ENCODE measurements at places on chromosomes 5 and 9.

DNA sequence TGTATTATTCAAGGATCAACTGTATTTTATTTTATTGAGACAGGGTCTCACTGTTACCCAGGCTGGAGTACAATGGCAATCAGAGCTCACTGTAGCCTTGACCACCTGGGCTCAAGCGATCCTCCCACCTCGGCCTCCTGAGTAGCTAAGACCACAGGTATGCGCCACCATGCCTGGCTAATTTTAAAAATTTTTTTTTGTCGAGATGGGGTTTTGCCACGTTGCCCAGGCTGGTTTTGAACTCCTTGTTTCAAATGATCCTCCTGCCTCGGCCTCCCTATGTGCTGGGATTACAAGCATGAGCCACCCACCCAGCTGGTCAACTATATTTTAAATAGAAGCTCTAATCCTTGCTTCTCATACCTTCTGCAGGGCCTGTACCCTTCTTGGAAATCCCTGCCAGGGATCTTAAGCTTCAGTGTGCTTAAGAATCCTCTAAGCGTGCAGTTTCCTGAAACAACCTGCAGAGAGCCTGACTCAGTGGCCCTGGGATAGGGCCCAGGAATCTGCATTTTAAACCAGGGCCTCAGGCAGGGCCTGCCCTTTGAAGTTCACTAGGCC lies 2.9 kb downstream of the AKNA start:
- DNase-seq: no peak

DNA sequence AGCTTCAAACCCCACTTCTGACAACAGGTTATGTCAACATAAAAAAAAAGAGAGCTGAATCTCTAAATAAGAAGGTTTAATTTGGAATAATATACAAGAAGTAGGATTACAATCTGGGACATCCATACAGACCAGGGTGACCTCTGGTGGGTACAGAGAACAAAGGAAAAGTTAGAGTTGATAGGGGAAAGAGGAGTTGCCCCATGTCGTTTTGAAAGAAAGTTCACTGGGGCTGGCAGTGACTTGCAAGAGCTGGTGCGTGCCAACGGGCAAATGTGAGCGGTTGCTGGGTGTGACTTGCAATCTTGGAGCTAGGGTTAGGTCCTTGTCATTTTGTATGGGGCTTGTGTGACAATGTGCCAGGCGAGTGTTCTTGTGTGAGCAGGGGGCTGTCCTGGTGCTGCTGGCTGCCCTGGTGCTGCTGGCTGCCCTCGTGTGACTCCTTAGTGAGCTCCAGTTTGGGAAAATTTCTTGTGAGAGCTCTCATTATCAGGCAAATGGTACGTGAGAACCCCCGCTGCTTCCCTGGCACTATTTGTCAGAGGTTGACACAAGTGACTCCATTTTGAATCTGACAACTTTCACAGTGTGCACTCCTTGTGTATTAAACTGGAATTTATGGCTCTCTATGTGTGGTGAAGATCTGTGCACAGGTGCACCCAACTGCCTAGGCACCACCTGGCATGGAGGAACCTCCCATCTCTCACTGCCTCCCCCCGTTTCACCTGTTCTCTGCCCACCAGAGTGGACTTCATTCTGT lies 69.8 kb downstream of the UBE2QL1 start:
- no peak for DNase-seq

GRCh38 chr5:180689071-180689694 lies 39.8 kb upstream of the FLT4 start:
- DNase-seq: peak; percentile 64

- no peak for DNase-seq
These were observed 67.6 kb downstream of the LMX1B start for GRCh38 chr9:126681336-126681735.

DNA sequence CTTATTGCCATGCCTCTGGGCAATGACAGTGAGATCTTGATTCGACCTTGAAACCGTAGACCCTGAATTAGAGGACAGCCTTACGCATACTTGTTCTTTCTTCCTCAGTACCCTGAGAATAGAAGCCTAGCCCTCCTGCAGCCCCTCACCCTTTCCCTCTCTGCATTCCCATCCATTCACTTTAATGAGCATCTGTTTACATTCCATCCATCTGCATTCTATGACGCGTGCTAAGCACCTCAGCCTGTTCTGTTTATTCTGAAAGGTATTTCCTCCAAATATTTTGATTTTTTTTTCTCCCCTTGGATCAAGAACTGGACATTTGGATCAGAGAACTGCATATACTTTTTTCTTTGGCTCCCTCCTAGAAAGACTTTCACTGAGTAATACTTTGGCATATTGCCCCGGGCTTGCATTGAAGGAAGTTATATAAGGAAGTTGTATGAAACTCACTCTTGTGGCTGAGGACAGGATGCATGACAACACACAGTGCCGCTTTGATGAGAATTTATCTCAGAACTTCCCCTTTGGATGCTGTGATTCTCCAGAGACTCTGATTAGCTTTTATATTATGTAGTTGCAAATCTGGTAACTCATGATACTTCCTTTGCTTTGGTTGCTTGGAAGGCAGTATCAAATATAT lies 15.7 kb downstream of the TMEM8B start:
- DNase-seq: peak; percentile 59

DNA sequence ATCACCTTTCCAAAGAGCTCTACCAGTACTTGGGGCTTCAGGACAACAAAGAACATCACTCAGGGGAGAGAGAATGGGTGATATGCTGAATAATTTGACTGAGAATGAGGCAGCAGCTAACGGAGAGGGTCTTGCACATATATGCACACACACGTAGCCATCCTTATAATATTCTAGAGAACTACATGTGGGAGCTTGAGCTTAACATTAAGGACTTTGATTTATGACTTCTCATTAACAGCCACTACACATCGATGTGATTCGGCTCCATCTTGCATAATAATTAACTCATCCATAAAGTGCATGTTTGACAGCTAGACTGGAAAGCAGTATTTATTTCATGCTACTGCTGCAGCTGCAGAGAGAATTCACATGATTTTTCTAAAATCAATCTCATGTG lies 163.4 kb downstream of the RAB3C start:
- no peak for DNase-seq

GRCh38 chr5:95704150-95704549 lies 21.4 kb upstream of the SPATA9 start:
- DNase-seq: no peak

- DNase-seq: no peak
These were observed 71.4 kb downstream of the RAPGEF6 start for GRCh38 chr5:131563434-131564228.

GRCh38 chr5:14582797-14583137 lies 1.2 kb downstream of the OTULINL start:
- DNase-seq: no peak

DNA sequence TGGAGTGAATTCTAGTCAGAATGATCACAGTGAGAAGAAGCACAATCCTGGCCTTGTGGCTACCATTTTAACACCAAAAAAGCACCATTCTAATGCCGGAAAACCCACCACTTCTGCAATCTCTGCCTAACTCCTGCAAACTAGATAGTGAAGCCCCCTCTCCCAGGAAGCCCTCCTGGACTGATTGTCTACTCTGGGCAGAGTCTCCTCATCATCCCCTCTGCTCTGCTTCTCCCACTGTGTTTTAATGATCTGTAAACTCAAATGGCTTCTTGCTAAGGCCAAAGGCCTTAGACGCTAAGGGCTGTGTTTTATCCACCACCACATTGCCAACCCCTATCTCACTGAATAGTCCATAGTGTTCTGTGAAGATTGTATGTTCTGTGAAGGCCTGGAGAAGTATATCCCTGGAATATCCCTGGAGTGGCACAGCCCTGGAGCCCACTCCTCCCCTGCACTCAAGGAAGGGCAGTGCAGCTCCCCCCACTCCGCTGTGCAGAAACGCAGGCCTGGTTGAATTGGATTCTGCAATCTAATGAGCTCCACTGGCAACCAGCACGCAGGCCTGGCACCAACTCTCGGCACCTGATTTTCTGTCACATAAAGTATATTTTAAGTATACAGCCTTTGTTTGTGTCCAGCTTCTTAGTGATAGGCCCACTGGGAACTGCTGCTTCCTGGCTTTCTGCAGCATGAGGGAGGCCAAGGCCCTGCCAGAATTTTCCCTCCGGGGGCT lies 126.3 kb downstream of the ATPSCKMT start:
- DNase-seq: no peak

DNA sequence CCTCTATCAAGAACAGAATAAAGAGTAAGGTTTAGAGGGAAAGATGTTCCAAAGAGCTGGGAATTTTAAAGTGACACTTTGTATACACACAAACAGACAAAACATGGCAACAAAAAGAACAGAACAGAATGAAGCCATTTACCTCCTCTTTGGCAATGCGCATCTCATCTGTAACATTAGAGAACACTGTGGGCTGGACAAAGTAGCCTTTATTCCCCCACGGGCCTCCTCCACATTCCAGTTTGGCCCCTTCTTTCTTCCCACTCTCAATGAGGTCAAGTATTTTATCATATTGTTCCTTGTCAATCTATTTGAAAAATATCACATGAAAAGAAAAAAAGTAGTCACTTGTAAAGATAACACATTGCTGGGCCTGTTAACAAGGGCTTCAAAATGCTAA lies 41.0 kb downstream of the ALDH1A1 start:
- DNase-seq: no peak

- DNase-seq: no peak
These were observed 401.9 kb upstream of the PDE4D start for GRCh38 chr5:60295423-60295822.

- DNase-seq: no peak
These were observed 14.9 kb downstream of the ADAMTSL1 start for GRCh38 chr9:18488886-18489285.

DNA sequence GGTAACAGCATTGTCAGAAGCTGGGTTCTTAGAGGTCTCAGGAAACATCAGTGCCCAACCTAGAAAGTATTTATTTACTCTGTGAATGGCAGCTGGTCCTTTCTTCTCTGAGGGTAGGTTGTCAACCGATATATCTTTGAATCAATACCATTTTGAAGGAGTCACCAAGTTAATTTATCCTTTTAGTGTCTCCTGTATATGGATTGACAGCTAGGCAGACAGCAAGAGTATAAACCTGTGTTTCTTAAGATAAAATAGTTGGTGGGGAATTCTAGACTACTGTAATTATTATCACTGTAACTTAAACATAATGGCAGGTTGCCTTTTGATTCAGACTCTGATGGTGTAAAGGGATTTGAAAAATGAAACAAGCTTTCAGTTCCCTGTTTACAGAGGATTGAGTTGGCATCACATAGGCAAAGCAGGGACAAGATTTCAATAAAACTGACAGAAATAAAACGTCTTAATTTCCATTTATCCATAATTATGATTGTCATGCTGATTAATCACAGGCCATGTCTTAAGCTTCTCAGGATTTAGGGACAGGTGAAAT lies 190.8 kb upstream of the HAPLN1 start:
- no peak for DNase-seq

- no peak for DNase-seq
These were observed 123.6 kb upstream of the PPP1R26 start for GRCh38 chr9:135356021-135356420.

DNA sequence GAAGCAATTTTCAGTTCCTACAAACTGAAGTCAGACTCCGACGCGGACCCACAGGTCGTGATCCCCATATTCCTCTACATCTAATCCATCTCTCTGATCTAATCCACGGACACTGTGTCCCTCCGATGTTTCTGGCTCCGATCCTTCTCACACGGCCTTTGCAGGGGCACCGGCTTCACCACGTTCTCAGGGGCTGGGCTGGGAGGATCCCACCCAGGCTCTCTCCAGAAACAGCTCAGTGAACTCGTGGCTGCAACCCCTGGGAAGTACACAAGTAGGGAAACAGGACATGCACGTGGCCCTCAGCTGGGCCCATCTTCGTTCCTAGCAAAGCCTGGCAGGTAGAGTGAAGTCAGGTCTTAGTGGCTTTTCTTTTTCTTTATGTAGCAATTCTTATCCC lies 49.1 kb upstream of the OLFM1 start:
- DNase-seq: no peak

DNA sequence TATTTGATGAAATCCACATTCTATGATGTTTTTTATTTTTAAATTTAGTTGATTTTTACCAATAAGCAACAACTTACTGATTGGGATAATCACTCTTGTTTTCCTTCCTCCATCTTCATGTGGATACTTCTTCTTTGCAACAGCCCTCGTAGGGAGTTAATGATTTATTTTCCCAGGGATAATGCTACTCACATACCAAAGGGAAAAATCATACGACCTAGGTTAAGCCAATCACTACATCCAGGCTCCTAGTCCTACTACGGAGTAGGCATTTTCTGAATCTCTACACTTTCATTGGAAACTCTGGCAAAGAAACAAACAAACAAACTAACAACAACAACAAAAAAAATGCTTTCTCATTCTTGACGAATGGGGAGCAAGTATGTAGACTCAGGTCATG lies 663.4 kb downstream of the PTPRD start:
- DNase-seq: no peak

- DNase-seq: no peak
These were observed 48.9 kb downstream of the RASEF start for GRCh38 chr9:83013867-83014605.

DNA sequence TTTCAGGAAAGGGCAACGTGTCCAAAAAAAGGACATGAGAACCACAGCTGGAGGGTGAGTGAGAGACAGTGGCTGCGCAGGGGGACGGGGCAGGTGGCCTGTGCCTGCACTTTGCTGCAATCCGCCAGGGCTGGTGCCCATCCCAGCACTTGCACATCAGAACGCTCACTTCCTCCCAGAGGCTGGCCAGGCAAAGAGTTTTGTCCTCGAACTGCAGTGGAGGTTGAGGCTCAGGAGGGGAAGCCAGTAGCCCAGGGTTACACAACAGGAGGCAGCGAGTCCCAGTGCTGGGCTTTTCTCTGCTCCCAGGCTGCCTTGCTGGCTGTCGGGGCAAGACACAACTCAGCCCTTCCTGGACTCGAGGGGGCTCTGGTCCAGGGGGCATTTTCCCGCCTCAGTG lies 33.1 kb downstream of the CRB2 start:
- DNase-seq: no peak

DNA sequence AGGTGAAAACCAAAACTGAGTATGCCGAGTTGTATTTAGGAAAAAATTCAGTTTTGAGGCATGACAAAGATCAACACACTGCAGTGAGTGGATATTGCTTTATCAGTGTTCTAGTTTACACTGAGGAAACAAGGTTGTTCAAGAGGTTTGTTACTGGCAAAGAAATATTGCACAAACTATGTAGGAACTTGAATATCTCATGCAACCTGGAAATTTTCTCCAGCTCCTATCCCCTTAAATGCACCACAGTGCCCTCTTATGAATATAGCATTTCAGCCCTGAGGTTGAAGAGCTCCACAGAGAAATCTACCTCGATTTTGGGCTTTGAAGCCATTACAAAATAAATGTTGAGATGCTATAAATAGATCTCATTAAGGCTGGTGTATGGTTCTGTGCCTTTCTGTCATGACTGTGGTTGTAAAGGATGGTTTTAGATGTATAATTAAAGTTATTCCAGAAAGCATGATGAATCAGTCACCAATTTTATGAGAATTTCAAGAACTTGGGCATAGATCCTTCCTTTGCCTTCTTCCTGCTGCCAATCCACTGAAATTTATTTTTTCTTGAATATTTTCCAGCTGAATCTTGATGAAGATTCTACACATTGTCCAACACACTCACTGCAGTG lies 159.3 kb downstream of the SPATA31D1 start:
- DNase-seq: no peak

DNA sequence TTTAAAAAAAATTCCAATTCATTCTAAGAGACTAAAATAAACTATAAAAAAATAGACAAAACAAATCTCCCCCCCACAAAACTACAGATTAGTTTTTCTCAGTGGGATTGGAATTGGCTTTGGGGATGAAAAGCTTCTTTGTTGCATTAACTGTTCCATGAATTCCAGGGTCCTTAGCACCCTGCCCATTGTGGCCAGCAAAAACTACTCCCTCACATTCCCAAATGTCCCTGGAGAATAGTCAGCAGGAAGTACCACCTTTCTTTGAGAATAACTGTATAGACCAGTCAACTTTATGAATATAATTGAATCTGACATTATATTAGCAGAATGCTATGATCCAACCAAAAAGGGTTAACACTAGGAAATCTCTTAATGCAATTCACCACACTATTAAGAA lies 147.9 kb downstream of the LPAR1 start:
- DNase-seq: no peak
